ENCODE measurements at places on chromosomes 7 and 10.
A peak's percentile ranks its signal among the peaks of the same experiment; 100 is the strongest.

DNA sequence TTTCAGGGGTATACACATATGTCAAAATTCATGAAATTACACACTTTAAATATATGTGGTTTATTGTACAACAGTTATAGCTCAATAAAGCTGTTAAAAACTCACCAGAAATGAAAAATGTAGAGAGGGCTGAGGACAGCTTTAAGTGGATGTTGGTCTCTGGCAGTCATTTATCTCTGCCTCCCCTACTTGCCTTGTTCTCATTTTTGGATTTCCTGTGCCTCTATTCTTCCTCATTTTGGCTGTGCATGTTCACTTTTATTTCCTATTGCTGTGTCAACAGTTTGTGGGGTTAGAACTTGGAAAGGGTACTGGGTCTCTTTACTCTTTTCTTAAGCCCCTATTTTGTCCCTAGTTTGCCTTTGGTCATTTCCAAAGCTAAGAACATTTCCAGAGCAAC lies 18.6 kb upstream of the MEST start:
- no peak for DNase-seq

DNA sequence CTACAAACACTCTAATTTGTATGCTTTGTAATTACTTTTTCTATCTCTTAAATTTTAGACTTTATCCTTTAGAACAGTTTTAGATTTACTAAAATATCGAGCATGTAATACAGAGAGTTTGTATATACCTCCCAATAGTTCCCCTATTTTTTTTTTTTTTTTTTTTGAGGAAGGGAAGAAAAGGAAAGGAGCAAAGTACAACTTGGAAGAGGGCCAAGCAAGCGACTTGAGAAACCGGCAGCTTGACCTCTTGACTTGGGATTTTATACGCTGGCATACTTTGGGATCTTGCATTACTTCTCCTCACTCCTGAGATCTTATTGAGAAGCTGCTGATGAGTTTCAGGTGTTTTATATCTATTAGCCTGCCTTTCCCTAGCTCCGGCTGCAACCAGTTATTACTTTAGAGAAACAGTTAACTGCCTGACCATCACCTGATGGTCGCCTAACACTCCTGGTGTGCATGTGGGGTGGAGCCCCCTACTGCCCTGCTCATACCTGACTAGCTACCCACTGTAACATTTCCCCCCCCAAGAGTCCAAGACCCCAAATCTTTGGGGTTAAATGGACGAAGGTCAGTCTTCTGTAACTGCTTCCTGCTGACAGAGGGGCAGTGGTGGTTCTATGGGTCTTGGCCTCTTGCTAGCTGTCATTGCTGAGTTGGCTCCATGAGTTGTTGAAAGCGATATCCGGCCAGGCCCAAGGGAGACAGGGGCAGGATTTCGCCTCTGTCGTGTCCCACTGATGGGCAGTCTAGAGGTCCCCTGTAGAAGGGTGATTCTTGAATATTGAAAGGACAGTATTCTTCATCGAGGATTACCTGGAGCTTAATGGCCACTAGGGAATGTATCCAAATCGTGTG lies 28.5 kb downstream of the MKLN1 start:
- DNase-seq, result peak; percentile 10

- DNase-seq, result no peak
Measured at GRCh38 chr10:17059197-17059688, 70.4 kb downstream of the CUBN start.

GRCh38 chr10:104666106-104666505 lies 25.0 kb downstream of the SORCS3 start:
- no peak for DNase-seq

DNA sequence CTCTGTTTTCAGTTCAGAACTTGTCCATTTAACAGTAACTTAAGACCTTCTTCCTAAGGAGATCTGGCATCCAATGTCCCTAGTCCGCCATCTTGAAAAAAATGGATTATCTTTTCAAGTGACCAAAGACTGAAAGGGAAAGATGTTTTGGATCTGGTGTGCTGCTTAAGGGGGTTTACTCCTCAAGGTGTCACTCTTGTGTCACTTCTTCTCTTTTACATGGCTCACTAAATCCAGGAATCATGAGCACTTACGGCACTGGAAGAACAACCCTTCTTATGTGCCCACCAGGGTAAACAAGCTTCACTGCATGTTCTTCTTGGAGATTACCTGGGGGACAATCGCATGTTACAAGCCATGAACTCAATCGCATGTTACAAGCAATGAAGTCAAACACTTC lies 43.7 kb downstream of the ANXA8 start:
- DNase-seq, result no peak

- no peak for DNase-seq
Measured at GRCh38 chr7:147498081-147498480, 1092.5 kb upstream of the C7orf33 start.

GRCh38 chr10:21934307-21934706 lies 69.2 kb downstream of the DNAJC1 start:
- DNase-seq, result no peak

DNA sequence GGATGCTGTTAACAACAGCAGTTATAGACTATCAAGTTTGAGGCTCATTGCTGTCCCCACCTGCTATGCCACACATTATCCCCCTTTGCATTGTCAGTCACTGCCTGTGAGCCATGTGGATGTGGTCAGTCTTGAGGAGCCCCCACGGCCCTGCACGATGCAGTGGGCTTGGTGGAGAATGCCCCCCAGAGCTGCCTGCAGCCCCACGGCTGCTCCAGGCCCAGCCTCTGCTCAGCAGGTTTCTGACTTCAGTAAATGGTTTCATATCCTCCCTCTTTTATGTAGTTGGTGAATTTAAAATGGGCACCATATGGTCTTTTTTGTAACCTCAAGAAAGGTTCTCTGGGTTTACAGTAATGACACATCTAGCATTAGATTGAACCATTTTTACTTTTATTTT lies 164.1 kb downstream of the EBF3 start:
- DNase-seq, result no peak

DNA sequence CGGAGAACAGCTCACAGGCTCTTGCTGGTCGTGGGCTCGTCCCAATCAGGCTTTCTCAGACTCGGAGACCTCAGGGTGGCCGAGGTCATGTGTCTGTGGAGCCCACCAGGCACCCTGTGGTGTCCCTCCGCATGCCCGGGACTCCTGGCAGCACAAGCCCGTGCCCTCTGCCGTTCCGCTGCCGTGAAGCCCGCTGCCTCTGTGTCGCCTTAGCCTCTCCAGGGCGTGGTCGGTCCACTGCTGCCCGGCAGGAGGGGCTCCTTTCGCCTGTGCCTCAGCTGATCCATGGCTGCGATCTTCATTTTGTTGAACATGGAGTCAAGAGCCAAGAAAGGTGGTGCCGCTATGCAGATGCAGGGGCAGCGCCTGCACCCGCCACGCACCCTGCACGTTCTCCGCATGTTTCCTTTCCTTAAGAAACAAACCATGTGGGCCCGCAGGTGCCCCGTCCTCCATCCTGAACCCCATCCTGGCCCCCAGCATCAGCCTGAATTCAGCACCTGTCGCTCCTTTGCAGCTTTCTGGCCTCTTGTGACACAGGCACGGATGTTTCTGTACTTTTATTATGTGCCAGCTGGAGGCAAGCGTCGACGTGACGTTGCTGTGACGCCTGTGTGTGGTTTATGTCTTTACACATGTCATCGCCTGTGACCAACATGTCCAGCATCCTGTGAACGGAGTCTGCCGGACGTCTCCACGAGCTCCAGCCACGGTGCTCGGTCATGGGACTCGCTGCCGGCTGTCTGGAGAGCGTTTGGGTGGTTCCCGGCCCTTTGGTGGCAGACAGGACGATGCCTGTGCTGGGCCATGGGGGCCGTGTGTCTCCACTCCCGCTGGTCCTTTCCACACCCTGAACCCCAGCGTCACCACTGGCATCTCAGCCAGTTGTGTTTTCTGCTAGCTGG lies 69.9 kb downstream of the NKX6-2 start:
- DNase-seq, result no peak

GRCh38 chr7:22942191-22942590 lies 71.7 kb downstream of the HYCC1 start:
- DNase-seq, result no peak

DNA sequence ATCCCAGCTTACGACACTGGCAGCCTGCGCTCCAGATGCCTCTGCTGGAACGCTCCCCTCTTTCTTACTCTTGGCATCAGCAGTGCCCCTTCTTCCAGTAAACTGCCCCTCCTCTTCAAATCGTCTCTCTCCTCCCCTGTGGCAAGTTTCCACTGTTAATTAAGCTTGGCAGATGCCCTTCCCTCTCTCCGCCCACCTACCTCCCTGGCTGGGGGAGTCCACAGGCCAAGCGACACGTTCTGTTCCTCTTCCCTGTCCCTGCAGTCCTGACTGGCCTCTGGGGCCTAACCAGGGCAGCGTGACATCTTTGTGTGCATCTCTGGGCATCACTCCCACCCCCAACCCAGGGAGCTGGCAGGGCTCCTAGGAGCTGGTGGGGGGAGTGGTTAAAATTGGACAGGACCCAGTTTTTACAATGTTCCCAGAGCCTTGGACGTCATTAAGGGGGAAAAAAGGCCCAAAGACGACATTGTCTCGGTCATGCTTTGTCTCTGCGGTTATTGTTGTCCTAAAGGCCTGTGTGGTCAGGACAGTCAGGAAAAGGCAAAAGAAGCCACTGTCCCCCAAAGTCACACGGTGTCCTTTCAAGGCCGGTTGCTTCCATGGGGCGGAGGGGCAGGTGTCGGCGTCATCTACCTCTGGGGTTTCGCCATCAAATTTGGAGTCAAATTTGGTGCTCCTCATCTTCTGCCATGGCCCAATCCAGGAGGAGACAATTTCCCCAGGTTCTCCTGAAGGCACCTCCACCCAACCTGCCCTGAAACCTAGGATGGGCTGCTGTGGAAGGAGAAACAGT lies 54.2 kb downstream of the DLG5 start:
- DNase-seq, result peak; percentile 55

- DNase-seq, result no peak
Measured at GRCh38 chr7:28316489-28316888, 95.8 kb upstream of the CREB5 start.

DNA sequence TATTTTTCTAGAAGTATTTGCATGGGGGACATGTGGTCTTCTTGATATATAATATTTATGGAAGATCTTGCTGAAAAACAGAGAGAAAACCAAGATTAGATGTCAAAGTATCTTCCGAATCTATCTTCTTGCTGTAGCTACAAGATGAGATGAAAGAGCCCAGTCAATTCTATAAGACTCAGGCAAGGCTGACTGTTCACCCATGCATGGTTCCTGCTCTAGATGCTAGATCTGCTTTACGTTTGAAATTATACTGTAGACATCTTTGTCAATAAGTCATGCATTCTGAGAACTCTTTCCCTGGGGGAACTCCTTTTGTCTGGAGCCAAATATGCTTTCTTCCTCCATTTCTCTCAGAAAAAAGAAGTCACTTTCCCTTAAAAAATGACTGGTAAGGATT lies 1292.0 kb downstream of the XPNPEP1 start:
- no peak for DNase-seq

DNA sequence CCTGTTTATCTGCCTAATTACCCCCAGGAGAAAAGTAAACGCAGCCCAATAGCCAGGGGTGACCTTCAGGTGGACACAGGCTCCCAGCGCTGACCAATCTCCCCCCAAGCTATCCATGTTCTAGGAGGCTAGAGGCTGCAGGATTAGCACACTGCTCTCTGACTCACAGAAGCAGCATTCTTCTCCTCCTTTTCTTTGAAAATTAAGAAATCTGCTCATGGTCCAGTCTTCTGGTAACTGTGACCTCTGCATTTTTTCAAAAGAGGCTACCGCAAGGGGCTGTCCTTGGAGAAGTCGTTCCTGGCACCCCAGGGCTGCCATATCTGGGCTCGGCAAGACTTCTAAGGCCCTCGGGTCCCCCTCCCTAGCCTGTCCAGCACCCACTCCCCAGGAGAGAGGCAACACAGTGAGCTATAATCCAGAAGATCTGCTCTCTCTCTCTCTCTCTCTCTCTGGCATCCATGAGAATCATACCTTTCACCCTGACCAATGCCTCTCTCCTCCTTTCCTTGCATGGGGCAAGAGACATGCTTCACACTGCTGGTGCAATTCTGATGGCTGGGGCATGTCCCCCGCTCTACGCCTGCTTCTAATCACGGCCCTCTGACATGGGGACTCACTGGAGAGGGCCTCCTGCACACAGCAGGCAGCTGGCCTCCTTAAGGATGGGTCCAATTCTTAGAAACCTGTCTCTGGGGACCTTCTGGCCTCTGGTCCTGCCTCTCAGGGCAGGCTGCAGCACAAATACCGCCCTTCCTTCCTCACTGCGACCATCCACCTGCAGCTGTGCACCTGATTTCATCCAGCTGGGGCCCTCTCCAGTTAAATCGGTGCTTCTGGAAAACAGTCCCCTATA lies 27.3 kb downstream of the ANXA11 start:
- no peak for DNase-seq

- DNase-seq, result no peak
Measured at GRCh38 chr7:39946693-39947092, 3.4 kb upstream of the CDK13 start.

DNA sequence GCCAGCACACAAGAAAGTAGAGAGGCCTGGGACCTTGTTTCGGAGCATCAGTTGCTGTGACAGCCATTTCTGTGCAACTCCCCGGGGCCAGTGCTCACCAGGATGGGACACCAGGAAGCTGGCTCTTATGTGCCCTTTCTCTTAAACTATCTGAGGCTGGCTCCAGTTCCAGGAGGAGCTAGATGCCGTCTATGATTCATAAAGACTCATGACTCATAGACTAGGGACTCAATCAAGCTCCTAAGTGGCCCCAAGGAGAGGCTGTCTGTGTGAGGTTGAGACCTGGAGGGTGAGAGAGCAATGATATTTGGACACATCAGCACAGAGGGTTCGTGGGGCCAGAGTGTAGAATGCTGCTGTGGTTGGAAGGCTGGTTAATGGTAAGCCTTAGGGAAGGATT lies 580.1 kb downstream of the CCSER2 start:
- peak; percentile 13 for DNase-seq

- no peak for DNase-seq
Measured at GRCh38 chr7:73707045-73707631, 12.3 kb downstream of the STX1A start.

DNA sequence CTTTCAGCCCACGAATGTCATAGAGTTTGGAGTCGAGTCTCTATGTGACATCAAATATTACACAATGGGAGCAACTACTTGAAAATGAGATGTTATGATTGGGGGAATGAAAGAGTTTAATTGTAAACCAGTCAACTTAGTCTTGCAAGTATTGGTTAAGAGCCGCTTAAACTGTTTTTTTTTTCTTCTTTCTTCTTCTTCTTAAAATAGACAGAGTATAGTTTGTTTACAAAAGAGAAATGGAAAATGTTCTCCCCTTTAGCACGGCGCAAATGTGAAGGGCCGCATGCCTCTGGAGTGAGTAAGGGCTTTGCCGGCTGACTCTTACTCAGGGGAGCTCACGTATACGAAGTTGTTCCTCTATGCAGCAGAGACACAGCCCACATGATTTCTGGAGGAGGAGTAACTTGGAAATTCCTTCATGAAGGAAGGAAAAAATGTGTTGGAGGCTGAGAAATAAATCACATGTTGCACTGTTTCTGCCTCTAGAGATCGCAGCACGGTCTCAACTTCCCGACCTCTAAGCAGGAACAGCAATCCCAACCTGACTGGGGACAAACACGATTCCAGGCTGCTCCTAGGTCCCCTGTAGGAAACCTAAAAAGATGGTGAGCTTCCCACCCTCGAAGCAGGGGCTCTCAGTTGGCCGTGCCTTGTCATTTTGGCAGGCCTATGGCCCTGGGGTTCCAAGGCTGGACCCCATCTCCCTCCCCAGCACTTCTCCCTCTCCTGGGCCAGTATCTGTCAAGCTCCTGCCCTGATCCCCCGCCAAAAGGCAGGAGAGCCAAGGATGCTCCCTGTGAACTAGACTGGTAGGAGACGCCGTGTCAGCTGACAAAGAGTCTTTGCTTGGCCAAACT lies 44.8 kb downstream of the MYOF start:
- DNase-seq, result peak; percentile 95

GRCh38 chr7:123823898-123824753 lies 20.8 kb upstream of the HYAL4 start:
- DNase-seq, result no peak

- DNase-seq, result no peak
Measured at GRCh38 chr10:91582153-91582554, 50.7 kb downstream of the PPP1R3C start.

Measured in hepatocyte (in vitro differentiated cells).